Substantia nigra (tissue), 51 donors: ENCODE measurements at places on chromosomes 16 and 17.

- no peak for DNase-seq
These were observed 274.9 kb downstream of the CDH11 start for GRCh38 chr16:64846966-64847365.

- no peak for DNase-seq
These were observed 22.2 kb downstream of the ASPSCR1 start for GRCh38 chr17:81999587-81999975.

DNA sequence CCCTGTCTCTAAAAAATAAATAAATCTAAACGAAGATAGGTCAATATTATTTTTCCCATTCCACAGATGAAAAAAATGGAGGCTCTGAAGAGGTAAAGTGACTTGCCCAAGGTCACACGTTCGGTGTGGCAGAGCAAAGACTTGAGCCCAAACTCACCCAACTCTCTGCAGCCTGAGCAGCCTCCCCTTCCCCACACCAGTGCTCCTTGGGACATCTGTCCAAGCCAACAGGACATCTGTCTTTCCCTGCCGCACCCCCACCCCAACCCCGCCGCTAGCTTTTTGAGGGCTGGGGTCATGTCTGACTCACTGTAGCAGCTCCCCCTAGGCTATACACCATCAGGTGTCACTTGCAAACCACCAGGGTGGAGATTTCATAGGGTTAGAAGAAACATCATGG, 5.2 kb upstream of the BEAN1 start:
- no peak for DNase-seq

GRCh38 chr16:70442344-70442743, 3.4 kb upstream of the ST3GAL2 start:
- no peak for DNase-seq

DNA sequence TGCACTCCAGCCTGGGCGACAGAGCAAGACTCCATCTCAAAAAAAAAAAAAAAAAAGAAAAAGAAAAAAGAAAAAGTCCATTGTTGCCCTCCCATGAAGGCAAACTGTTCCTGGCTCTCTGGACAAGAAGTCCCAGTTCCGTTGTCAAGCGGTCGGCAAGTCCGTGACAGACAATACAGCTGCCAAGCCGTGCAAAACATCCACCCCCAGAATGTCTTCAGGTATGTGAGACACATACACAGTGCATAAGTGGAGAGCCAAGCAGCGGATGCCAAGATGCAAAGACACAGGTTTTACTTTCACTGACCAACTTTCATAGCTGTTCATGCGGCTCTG, 33.6 kb upstream of the APPBP2 start:
- DNase-seq = no peak

- no peak for DNase-seq
These were observed 2.4 kb downstream of the NECAB2 start for GRCh38 chr16:83970430-83970815.

- no peak for DNase-seq
These were observed 1.7 kb downstream of the CAPNS2 start for GRCh38 chr16:55568207-55568606.

- DNase-seq = peak; percentile 70
These were observed 878 bp downstream of the HEXIM1 start for GRCh38 chr17:45149037-45149668.

- no peak for DNase-seq
These were observed 5.9 kb downstream of the TBX6 start for GRCh38 chr16:30085820-30086219.

GRCh38 chr17:79834565-79835469, 4.4 kb downstream of the CBX4 start:
- DNase-seq = no peak

GRCh38 chr17:80449194-80449929, 27.0 kb downstream of the NPTX1 start:
- no peak for DNase-seq

DNA sequence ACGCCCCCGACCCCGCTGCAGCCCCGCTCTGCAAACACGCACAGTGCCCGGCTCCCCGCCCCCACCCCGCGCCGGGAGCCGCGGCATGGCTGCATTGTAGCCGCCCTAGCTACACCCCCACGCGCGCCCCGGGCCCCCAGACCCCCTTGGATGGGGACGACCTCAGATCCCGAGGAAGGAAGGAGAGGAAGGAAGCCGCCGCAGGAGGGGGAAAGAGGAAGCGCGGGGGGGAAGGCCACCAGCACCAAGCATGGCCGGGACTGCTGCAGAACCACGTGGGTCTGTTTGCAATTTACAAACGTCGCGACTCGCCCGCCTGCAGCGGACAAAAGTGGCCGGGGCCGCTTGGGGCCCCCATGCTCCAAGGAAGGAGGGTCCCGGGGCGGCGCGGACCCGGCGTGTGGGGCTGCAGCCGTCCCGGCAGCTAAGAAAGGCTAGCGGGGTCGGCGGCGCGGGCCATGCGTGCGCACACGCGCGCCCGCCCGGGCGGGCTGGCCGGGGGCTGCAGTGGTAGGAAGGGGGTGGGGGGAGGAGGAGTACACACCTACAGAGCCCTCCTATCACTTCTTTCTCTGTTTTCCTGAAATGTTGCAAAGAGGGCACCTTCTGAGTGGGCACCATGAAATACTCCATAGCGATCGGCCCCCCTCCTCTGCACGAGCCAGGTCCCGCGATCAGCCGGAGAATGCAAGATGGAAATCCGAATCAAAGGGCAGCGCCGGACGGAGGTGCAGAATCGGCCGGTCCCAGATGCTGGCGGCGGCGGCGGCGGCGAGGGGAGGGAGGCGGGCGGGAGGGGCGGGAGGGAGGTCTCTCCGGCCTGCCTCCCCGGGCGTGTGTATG, 488 bp downstream of the TFAP4 start:
- DNase-seq = peak; percentile 52
